Spinal cord (tissue), 10 donors: ENCODE measurements at places on chromosomes 3 and 15.

GRCh38 chr3:66836363-66837152 lies 161.5 kb upstream of the KBTBD8 start:
- H3K36me3 ChIP-seq: no peaks in the 10 kb centered on the region
- H3K27ac ChIP-seq: no peak overlapping the region
- H3K4me1 ChIP-seq: no peaks in the 10 kb centered on the region
- no peak overlapping the region for H3K4me3 ChIP-seq
- H3K27me3 ChIP-seq: no peaks in the 10 kb centered on the region
- peak; percentile 75 for DNase-seq

GRCh38 chr15:80567721-80568157 lies 127.4 kb upstream of the ABHD17C start:
- H3K4me1 ChIP-seq: peaks cover 23% of the 10 kb centered on the region
- peaks cover 61% of the 10 kb centered on the region for H3K36me3 ChIP-seq

DNA sequence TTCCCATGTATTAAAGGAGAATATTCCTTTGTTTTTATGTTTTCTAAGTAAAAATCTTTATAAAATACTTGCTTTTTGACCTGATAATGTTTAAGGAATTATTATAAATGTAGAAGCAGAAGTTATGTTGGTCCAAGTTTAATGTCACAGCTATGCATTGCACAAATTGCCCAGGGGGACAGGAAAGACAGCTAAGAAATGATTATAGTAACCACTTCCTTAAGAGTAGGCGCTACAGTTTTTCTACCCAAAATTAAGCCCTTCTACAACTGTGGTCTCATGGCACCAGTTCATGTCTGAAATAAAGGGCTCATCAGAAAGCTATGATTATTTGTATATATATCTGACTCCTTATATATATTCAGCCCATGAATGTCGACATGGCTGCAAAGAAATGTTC lies 176.4 kb downstream of the GBE1 start:
- no peaks in the 10 kb centered on the region for H3K27me3 ChIP-seq
- H3K4me3 ChIP-seq: no peak overlapping the region
- DNase-seq: no peak
- no peaks in the 10 kb centered on the region for H3K36me3 ChIP-seq

DNA sequence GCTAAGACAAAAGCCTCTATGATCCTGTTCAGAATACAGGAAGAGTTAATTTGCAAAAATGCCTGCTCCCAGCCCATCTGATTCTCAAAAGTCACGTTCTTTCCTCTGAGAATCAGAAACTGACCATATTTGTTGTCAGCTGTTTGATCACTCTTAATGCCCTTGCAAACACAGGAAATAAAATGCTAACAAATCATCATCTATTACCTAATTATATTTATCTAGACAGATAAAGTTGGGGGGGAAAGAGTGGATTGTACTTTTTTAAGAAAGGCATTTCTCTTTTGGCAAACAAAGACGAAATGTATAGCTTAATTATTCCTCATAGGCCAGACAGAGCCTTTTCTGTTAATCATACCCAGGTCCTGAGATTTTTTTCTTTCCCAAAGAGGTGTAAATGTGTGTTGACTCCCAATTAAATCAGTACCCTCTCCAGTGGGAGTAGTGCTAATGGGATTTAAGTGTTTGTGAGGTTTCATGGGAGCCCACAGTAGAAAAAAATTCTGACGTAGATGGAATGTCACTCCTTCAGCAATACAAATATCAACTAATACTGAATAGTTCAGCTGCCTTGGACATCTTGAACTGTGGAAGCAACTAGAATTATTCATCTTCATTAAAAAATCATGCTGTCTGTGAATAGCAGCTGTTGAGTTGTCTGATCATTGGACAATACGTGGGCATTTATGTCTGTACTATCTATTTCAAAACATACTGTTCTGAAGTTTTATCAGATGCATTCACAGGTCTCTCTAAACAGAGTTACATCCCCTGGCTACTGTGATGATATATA lies 22.5 kb upstream of the BNIP2 start:
- no peak overlapping the region for H3K27ac ChIP-seq
- H3K36me3 ChIP-seq: no peaks in the 10 kb centered on the region
- no peak for DNase-seq
- H3K27me3 ChIP-seq: no peaks in the 10 kb centered on the region

DNA sequence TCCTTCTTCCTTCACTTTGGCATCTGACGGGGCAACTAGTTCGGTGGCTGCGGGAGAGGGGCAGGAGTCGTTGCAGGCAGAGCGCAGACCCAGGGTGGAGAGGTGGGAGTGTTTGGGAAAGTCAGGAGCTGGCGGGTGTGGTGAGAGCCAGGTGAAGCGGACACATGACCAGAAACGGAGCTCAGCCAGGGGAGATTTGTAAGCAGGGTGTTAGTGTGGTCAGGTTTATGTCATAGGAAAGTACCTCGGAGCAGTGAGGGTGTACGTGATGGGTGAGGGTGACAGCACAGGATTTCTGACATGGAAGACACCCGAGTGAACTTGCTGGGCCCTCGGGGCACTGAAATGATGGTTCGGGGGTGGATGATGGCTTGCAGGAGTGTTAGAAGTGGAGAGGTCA lies 247.4 kb upstream of the TPM1 start:
- peaks cover 39% of the 10 kb centered on the region for H3K36me3 ChIP-seq
- peaks cover 46% of the 10 kb centered on the region for H3K4me1 ChIP-seq
- H3K27ac ChIP-seq: no peak overlapping the region
- H3K4me3 ChIP-seq: no peak overlapping the region

- H3K4me3 ChIP-seq: no peak overlapping the region
- peaks cover 2% of the 10 kb centered on the region for H3K4me1 ChIP-seq
- H3K27me3 ChIP-seq: no peaks in the 10 kb centered on the region
- DNase-seq: no peak
Observed at GRCh38 chr15:78461171-78461888, 23.3 kb downstream of the IREB2 start.

DNA sequence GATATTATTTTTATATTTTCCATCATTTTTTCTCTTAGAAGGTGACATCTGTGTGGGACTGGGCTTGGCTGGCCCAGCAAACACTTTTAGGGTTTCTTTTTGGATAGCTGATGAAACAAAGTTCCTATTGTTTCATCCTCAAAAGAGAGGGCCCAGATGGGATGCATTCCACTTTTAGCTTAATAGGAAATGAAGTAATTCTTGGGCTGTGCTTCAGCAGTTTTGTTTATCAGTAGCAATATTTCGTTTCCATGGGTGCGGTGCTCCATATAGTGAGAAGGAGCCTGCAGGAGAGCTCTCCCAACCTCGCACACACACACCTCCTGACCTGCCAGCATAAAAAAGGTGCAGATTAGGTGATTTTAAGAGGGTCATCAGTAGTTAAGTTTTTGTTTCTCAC lies 147.5 kb downstream of the AKAP13 start:
- H3K27me3 ChIP-seq: no peaks in the 10 kb centered on the region
- no peak overlapping the region for H3K4me3 ChIP-seq

DNA sequence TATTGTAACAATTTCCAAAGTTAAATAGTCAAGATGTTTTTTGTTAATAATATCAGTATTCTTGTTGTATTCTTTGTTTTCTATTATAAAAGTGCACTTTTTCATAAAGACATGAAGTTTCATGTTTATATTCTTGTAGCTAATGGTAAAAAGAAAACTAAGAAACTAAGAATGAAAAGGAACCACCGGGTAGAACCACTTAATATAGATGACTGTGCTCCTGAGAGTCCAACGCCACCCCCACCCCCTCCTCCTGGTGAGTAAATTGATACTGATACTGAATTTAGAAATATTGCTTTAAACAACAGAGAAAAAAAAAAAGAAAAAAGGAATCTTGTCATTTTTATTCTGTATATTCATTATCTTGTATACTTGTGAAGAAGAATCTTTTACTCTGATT lies 13.4 kb downstream of the DHFR2 start:
- H3K36me3 ChIP-seq: peaks cover 11% of the 10 kb centered on the region
- H3K27me3 ChIP-seq: no peaks in the 10 kb centered on the region
- no peak overlapping the region for H3K27ac ChIP-seq
- no peak overlapping the region for H3K4me3 ChIP-seq
- H3K4me1 ChIP-seq: no peaks in the 10 kb centered on the region

- no peak overlapping the region for H3K4me3 ChIP-seq
- H3K27me3 ChIP-seq: no peaks in the 10 kb centered on the region
- peaks cover 5% of the 10 kb centered on the region for H3K4me1 ChIP-seq
- DNase-seq: no peak
- no peaks in the 10 kb centered on the region for H3K36me3 ChIP-seq
- H3K27ac ChIP-seq: no peak overlapping the region
Observed at GRCh38 chr15:100686021-100686724, 83.8 kb downstream of the ASB7 start.

DNA sequence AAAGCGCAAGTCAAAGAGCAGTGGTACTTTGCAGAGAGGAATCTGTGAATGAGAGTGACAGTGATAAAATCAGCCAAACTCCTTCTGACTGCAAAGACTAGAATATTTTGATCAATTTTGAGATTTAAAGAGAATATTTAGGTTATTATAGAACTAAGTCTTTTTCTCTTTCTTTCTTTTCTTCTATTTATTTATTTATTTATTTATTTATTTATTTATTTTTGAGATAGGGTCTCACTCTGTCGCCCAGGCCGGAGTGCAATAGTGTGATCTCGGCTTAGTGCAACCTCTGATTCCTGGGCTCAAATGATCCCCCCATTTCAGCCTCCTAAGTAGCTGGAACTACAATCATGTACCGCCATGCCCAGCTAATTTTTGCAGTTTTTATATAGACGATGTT lies 603.7 kb upstream of the NAALADL2 start:
- no peaks in the 10 kb centered on the region for H3K4me1 ChIP-seq
- H3K4me3 ChIP-seq: no peak overlapping the region
- H3K27me3 ChIP-seq: no peaks in the 10 kb centered on the region
- H3K27ac ChIP-seq: no peak overlapping the region
- no peak for DNase-seq
- H3K36me3 ChIP-seq: no peaks in the 10 kb centered on the region

GRCh38 chr3:127628426-127628787 lies 578 bp upstream of the PODXL2 start:
- H3K27me3 ChIP-seq: peaks cover 3% of the 10 kb centered on the region
- H3K36me3 ChIP-seq: no peaks in the 10 kb centered on the region
- peaks cover 26% of the 10 kb centered on the region for H3K4me1 ChIP-seq
- DNase-seq: no peak
- no peak overlapping the region for H3K27ac ChIP-seq

- DNase-seq: no peak
- no peaks in the 10 kb centered on the region for H3K4me1 ChIP-seq
- no peaks in the 10 kb centered on the region for H3K36me3 ChIP-seq
- H3K4me3 ChIP-seq: no peak overlapping the region
Observed at GRCh38 chr15:70299931-70300869, 202.5 kb upstream of the TLE3 start.

GRCh38 chr3:64321747-64322146 lies 96.5 kb upstream of the PRICKLE2 start:
- H3K4me1 ChIP-seq: no peaks in the 10 kb centered on the region
- no peak for DNase-seq
- H3K27me3 ChIP-seq: no peaks in the 10 kb centered on the region
- no peaks in the 10 kb centered on the region for H3K36me3 ChIP-seq
- H3K4me3 ChIP-seq: no peak overlapping the region
- H3K27ac ChIP-seq: no peak overlapping the region

DNA sequence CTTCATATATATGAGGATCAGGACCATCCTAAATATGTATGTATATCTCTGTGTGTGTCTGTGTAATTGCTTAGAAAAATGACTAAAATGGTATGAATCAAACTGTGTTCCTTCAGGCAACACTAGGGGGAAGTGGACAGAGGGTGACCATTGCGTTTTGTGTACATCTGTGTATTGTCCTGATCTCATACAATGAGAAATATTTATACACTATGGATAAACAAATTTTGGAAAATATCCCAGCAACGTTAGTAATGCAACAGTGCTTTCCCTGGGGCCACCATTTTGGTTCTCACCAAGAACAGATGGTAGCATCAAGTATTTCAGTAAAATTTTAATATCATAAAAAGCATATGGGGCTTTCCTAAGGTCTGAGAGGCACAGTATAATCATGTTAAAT lies 130.1 kb downstream of the PTPRG start:
- DNase-seq: no peak
- H3K4me3 ChIP-seq: no peak overlapping the region
- H3K4me1 ChIP-seq: peaks cover 12% of the 10 kb centered on the region

DNA sequence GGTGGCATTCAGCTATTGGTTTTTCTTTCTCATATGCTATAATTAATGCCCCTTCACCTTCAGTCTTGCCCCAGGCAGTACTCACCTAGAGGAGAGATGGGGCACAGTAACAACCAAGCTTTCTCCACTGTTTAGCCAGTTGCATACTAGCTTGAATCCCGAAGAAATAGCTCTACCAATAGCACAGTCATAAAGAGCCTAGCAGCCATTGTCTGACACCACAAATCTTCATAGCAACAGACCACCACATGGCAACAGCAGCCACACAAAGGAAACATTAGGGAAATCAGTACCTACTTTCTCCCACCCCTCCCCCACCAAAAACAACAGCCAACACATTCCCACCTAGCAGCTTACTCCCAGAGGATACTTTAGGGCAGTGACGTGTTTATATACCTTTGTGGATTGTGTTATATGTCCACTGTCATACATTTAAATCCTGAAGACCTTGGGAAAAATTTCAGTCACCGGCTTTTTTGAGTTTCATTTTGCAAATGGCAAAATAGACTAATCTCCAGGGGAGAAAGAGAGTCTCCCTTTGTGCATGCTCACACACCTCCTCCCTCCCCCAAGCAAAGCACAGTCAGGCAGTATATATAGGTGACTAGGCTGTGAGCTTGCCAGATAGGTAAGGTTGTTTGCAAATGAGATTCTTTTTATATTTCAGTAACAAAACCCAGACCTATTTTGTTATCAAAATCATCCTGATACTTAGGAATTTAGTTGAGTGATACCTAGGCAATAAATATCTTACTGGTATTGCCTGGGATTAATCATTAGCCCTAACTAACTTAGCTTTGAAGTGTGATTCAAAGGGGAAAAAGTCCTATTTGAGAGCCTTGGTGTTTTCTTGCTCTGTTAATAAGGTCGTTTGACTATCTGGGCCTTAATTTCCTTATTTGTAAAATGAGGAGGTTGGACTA lies 140.6 kb downstream of the RBPMS2 start:
- peaks cover 16% of the 10 kb centered on the region for H3K4me1 ChIP-seq
- H3K4me3 ChIP-seq: no peak overlapping the region
- H3K27ac ChIP-seq: peak overlapping the region; percentile 65
- H3K36me3 ChIP-seq: peaks cover 3% of the 10 kb centered on the region
- DNase-seq: no peak
- H3K27me3 ChIP-seq: no peaks in the 10 kb centered on the region

- no peaks in the 10 kb centered on the region for H3K27me3 ChIP-seq
- no peaks in the 10 kb centered on the region for H3K4me1 ChIP-seq
- DNase-seq: no peak
- no peak overlapping the region for H3K4me3 ChIP-seq
- H3K36me3 ChIP-seq: no peaks in the 10 kb centered on the region
Observed at GRCh38 chr3:45906681-45907407, 20.5 kb downstream of the CCR9 start.

- H3K4me3 ChIP-seq: no peak overlapping the region
- peaks cover 5% of the 10 kb centered on the region for H3K36me3 ChIP-seq
- H3K27ac ChIP-seq: no peak overlapping the region
Observed at GRCh38 chr3:173957646-173958045, 560.1 kb downstream of the NLGN1 start.

- H3K4me3 ChIP-seq: no peak overlapping the region
- peaks cover 38% of the 10 kb centered on the region for H3K4me1 ChIP-seq
- H3K27ac ChIP-seq: peak overlapping the region; percentile 18
Observed at GRCh38 chr3:13346481-13347389, 73.4 kb downstream of the NUP210 start.
